CD8-positive, alpha-beta memory T cell (primary cell): ENCODE measurements at places on chromosomes 11 and 22.

GRCh38 chr11:123086305-123086704 lies 24.4 kb upstream of the HSPA8 start:
- DNase-seq: no peak

DNA sequence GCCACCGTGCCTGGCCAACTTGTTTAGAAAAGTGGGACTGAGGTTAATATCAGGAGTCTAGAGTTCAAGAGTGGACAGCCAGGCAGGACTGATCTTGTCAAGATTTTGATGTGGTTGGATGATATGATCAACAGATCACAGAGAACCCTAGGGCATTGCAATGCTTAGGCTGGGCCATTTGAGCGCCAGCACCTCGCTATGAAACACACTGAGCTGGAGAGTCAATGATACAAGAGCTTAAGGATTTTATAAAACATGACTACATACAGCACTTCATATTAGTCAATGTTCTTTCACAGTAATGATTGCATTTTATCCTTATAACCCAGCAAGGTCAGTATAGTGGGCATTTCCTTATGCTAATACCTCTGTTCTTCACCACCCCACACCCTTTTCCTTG lies 15.4 kb upstream of the PEX26 start:
- DNase-seq: no peak

GRCh38 chr11:76459299-76459698 lies 14.5 kb downstream of the EMSY start:
- no peak for DNase-seq

DNA sequence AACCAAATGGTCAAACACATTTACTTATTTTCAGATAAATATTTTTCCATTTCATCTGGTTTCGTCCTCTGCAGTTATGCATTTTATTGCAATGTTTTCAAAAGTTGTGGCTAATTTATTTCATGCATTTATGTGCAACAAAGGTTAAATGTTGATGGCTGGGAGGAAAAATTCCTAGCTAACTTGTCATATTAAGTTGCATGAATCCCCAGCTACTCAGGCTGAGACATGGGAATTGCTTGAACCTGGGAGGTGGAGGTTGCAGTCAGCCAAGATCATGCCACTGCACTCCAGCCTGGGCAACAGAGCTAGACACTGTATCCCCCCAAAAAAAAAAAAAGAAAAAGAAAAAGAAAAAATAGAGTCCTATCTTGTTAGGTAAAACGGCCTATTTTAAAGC lies 1862.4 kb upstream of the RAG2 start:
- DNase-seq: no peak

DNA sequence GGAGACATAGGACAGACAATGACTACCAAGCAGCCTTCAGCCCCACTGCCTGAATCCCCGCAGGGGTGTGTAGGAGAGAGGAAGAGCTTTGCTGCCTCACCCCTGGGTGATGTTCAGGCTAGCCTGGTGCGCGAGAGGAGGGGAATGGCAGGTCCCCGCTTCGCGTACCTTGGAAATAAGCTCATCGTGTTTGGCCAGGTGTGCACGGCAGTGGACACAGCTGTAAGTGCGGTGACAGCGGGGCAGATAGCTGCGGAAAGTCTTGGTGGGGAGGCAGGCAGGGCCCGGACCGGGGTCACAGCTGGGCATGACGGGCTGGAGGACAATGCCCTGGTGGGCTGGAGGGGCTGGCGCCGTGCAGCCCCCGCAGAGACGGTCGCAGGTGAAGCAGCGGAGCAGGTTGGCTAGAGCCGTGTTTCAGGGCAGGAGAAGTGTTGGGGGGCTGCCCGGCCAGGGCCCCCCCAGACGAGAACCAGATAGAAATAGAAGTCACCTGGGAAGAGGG lies 2.9 kb downstream of the YPEL4 start:
- no peak for DNase-seq

GRCh38 chr11:11731311-11732083 lies 109.7 kb upstream of the GALNT18 start:
- no peak for DNase-seq

DNA sequence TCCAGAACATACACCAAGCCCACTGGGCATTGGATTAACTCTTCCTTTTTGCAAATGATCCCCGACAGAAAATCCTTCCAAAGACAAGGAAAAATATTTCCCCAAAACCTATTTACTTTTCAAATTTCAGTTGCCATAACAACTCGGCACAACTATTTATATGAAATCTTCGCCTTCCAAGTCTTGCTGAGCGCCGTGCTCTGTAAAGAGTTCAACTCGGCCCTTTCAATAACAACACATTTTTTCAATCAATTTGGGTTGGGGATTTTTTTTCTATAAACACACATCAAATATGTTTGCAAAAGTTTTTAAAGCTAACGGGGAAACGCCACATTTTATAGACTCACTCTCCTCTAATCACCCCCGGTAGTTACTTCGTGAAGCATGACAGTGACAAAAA lies 333.8 kb downstream of the MN1 start:
- no peak for DNase-seq

GRCh38 chr22:37502342-37503182 lies 16.4 kb upstream of the MFNG start:
- no peak for DNase-seq

DNA sequence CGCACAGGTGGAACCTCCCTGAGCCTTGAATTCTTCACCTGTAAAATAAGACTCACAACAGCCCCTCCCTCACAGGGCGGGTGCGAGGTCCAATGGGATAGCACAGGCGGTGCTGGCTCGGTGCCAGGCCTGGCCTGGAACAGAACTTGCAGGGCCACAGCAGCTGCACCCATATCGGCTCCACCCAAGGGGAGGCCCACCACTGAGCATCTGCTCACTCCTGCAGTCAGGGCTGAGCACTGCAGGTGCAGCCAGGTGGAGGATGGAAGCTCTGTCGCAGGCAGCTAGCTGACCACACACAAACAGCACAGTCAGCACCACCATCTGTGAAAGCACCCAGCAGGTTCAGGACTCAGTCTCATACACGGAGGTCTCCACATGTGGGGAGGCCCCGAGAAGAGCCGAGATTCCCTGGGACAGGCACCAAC lies 19.6 kb downstream of the VPS37C start:
- DNase-seq: no peak

- DNase-seq: no peak
Measured at GRCh38 chr11:3149852-3150188, 15.3 kb downstream of the OSBPL5 start.

GRCh38 chr11:102313238-102313940 lies 3.9 kb upstream of the BIRC3 start:
- no peak for DNase-seq

- DNase-seq: no peak
Measured at GRCh38 chr22:35045451-35045850, 20.5 kb upstream of the ISX start.

- no peak for DNase-seq
Measured at GRCh38 chr11:128345316-128345715, 242.0 kb downstream of the ETS1 start.

GRCh38 chr22:41976961-41977566 lies 7.8 kb downstream of the SEPTIN3 start:
- no peak for DNase-seq

DNA sequence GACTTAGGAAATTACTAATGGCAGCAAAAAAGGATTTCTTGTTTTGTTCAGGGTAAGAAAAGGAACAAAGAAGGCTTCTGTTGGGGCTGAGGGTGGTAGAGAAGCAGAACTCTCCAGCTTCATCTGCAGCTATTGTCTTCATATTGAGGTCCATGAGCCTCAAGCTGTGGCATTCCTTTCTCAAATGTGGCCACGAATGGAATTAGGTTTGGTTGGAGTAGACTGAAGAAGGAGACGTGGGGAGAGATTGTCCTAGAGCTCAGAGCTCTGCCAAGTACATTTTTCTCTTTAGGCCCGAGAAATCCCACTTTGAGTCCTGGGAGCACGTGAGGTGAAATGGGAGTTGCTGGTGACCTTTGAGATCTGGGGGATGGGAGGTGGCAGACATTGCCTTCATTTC lies 25.8 kb upstream of the MYOD1 start:
- no peak for DNase-seq

DNA sequence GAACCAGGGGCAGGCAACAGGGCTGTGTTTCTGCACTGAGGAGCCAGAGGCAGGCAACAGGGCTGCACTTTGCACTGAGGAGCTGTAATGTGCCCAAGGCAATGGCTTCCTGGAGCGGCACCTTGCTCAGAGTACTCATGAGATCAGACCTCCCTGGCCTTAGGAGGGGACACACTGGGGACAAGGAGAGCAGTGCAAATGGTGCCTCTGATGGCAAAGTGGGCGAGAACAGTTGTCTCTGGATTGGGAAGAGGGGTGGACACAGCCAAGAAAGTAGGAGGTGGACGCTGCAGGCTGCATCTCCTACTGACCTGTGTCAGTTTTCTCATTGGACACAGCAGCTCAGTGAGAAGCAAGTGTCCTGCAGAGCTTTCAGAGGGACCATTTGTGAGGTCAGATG lies 1443.3 kb downstream of the TBC1D22A start:
- no peak for DNase-seq

GRCh38 chr11:5726351-5726750 lies 9.9 kb upstream of the OR56B1 start:
- DNase-seq: no peak

DNA sequence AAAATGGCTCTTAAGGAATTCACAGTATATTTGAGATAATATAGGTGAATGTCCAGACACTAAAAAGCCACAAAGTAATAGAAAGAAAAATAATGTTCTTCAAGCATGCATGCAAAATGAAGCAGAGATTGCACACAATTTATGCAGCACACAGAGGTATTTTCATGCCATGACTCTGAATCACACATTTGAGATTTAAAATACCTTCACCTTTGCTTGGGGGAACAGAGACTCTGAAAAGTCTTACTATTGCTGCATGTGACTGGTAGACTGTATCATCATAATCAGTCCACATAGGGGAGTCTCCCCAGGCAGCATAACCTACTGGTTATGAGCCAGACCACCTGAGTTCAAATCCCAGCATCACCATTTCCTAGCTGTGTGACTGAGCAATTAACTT lies 96.2 kb downstream of the RCN1 start:
- DNase-seq: no peak

DNA sequence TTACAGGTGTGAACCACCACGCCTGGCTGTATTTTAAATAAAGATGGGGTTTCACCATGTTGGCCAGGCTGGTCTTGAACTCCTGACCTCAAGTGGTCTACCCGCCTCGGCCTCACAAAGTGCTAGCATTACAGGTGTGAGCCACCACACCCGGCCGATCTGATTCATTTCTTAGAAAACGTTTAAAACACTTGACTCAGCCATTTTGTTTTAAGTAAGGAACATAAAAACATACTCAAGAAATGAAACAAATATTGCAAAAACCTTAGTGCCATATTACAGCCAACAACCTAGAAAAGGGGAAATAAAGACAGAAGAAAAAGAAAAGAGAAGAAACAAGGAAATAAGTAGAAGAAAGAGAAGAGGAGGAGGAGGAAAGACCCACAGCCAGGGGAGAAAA lies 17.4 kb downstream of the LRFN4 start:
- DNase-seq: no peak

- no peak for DNase-seq
Measured at GRCh38 chr22:35206889-35207288, 50.4 kb upstream of the HMGXB4 start.

- no peak for DNase-seq
Measured at GRCh38 chr11:6303661-6304060, 16.6 kb downstream of the CAVIN3 start.

DNA sequence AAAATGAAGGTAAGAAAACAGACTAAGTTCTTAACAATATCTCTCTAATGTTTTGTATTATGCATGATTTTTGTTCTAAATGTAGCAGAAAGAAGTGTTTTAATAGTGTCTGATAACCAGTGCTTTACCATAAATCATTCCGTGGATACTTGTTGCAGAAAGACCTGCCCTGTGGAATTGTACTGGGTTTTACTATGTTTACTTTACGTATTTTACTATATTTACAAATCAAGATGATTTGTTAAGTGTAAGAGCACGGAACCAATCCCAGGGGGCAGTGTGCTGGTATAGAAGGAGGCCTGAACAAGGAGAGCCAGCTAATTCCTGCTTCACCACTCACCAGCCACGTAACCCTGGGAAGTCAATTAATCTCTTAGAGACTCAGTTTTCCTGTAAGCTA lies 1.4 kb downstream of the HTR3B start:
- no peak for DNase-seq

- DNase-seq: no peak
Measured at GRCh38 chr11:80082406-80082805, 641.6 kb upstream of the TENM4 start.

GRCh38 chr22:43515902-43516301 lies 104.1 kb downstream of the MPPED1 start:
- DNase-seq: no peak

GRCh38 chr11:24653901-24654300 lies 157.0 kb downstream of the LUZP2 start:
- no peak for DNase-seq
